ENCODE measurements at places on chromosomes 12 and 14. TPM values are rescaled to one million over a fixed set of nuclear protein-coding genes. Genes with fewer than 3 reads are reported as not detected.

P2RX7 gene
- not detected for total RNA-seq

EPYC gene
- not detected for total RNA-seq

SRRM4 gene
- not detected for total RNA-seq

MUCL1 gene
- not detected for total RNA-seq

TCL1B gene
- total RNA-seq = not detected

TEX22 gene
- total RNA-seq = 0.36 TPM

GOLGA5 gene
- total RNA-seq = 20.3 TPM

C12orf60 gene
- 1.8 TPM for total RNA-seq

KRR1 gene
- total RNA-seq = 56.3 TPM

OVCH1 gene
- not detected for total RNA-seq

SMIM41 gene
- not detected for total RNA-seq

STYK1 gene
- total RNA-seq = 0.20 TPM

CLEC6A gene
- not detected for total RNA-seq

ABCD4 gene
- total RNA-seq = 32.6 TPM

USP15 gene
- 37.8 TPM for total RNA-seq

TPPP2 gene
- not detected for total RNA-seq

RNF212B gene
- not detected for total RNA-seq

All from A549 treated with Hydrocortisone at 1 μM for 4 hours (cell line).